WTC11 (cell line): ENCODE measurements at places on chromosomes 2 and 18. TPM values are rescaled to one million over a fixed set of nuclear protein-coding genes. Genes with fewer than 3 reads are reported as not detected.
A peak's percentile ranks its signal among the peaks of the same experiment; 100 is the strongest.

DNA sequence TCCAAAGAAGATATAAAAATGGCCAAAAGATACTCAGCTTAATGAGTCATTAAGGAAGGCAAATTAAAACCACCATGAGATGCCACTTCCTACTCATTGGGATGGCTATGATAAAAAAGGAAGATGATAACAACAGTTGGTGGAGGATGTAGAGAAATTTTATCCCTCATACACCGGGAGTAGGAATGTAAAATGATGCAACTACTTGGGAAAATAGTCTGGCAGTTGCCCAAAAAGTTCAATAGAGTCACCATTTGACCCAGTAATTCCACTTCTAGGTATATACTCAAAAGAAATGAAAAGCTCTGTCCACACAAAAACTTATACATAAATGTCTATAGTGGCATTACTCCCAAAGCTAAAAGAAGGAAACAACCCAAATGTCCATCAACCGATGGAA is 10.1 kb upstream of the SULT1C2 start:
- H3K4me3 ChIP-seq: no peak overlapping the region
- no peak for DNase-seq
- H3K27me3 ChIP-seq: no peaks in the 10 kb centered on the region
- no peak overlapping the region for H3K27ac ChIP-seq

DNA sequence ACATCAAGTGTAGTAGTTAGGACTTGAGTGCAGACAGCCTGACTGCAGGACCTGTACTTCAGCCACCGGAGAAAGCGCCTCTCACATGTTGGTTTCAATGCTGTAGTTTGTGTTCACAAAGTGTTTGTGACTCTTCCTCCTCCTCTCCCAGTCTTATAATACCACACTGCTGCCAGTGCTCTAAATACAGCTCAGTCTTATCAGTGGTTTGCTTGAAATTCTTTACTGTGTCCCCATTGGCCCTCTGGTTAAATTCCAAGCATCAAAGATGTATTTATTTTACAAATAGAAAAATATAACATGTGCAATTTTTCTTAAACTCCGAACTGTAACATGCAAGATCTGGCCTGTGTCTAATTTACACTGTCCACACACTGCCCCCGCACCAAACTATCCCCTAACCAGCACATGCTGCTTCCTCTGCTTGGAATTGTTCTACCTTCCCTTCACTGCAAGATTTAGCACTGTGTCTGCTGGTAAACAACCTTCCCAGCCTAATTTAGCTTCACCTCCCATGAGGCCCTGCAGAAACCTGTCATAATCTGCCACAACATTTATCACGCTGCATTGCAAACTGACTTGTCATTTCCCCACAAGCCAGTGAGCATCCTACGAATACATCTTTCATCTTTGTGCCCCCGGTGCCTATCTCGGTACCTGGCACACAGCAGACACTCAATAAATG is 77.1 kb downstream of the SUMO1 start:
- H3K36me3 ChIP-seq: no peaks in the 10 kb centered on the region
- DNase-seq: no peak
- H3K27me3 ChIP-seq: no peaks in the 10 kb centered on the region
- H3K4me1 ChIP-seq: no peaks in the 10 kb centered on the region
- H3K27ac ChIP-seq: no peak overlapping the region

Gene MRPL30
- total RNA-seq: 28.7 to 34.9 TPM (median 33.4 TPM) in 3 replicates

DNA sequence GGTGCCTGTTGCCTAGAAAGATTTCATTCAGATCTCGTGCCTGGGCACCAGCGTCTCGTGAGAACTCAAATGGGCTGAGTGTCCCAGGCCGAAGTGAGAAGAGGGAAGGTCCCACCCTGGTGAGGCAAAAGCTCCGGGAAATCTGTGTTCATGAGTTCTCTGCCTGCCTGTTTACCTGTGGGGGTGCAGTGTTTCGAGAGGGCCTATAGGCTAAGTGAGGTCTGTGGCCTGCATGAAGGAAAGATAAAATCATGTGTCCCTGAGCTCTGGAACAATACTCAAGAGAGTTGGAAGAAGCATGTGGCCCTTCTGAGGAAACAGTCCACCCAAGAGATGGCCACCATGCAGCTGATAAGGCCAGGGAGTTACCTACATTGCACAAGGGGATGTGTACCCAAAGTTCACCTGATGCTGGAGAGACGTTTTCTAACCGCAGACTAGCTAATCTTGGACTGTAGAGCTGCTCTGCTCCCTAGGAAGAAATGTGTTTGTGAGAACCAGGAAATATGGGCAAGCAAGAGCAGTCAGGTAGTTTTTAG is 63.5 kb upstream of the ST3GAL5 start:
- DNase-seq: no peak
- no peak overlapping the region for H3K4me3 ChIP-seq
- peaks cover 10% of the 10 kb centered on the region for H3K36me3 ChIP-seq
- no peak overlapping the region for H3K27ac ChIP-seq
- peaks cover 3% of the 10 kb centered on the region; the same call in 1 of the 2 replicates for H3K27me3 ChIP-seq
- H3K4me1 ChIP-seq: peaks cover 22% of the 10 kb centered on the region

GRCh38 chr2:28809927-28810326 is 707 bp upstream of the SPDYA start:
- DNase-seq: no peak
- H3K27ac ChIP-seq: no peak overlapping the region
- peak overlapping the region; percentile 57 for H3K4me3 ChIP-seq
- H3K27me3 ChIP-seq: peaks cover 45% of the 10 kb centered on the region
- H3K4me1 ChIP-seq: peaks cover 2% of the 10 kb centered on the region; the same call in 1 of the 2 replicates

- peaks cover 13% of the 10 kb centered on the region for H3K27me3 ChIP-seq
- no peak for DNase-seq
- no peak overlapping the region for H3K27ac ChIP-seq
- no peaks in the 10 kb centered on the region for H3K36me3 ChIP-seq
These were observed 42.0 kb upstream of the GPD2 start for GRCh38 chr2:156394033-156394741.

DNA sequence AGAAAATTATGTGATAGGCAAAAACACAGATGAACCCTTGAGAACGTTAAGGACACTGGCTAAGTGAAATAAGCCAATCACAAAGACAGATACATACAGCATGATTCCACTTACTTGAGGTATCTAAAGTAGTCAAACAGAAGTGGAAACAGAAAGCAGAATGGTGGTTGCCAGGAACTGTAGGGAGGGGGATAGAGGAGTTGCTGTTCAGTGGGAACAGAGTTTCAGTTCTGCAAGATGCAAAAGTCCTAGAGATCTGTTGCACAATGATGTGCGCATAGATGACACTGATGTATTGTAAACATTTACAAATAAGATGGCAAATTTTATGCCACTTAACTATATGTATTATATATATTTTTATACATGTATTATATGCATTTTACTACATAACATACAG is 59.7 kb downstream of the POLE4 start:
- peaks cover 8% of the 10 kb centered on the region; the same call in 1 of the 2 replicates for H3K4me1 ChIP-seq
- H3K27ac ChIP-seq: no peak overlapping the region
- DNase-seq: no peak
- H3K4me3 ChIP-seq: no peak overlapping the region
- H3K36me3 ChIP-seq: no peaks in the 10 kb centered on the region
- H3K27me3 ChIP-seq: no peaks in the 10 kb centered on the region

DNA sequence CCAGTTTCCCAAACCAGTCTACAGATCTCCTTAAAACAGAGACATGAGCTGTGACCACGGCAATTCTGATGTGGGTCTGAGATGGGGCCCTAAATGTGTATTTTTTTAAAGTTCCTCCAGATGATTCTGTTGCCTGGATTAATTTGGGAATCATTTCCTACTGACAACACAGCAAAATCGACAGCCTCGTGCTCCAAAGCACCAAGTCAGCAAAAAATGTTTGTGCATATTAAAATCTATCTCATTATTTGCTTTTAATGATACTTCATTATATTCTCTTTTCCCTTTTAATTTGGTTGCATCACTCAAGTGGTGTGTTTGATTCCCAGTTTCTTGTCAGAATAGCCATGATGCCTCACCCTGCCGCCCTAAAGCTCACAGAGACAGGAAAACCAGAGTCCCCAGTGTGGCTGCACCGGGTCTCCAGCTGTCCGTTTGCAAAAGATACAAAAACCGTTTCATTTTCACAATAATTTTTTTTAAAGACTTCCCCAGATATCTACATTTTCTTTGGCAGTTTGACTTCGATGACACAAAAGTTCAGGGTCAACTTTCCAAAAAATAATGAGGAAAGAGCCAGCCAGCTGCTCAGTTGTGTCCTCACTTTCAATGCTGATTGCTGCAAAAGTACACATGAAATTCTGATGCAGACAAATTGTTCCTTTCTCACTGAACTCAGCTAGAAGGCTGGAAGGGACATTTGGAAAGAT is 443.2 kb upstream of the ID2 start:
- DNase-seq: no peak
- peaks cover 5% of the 10 kb centered on the region for H3K27me3 ChIP-seq
- peak overlapping the region; percentile 33 for H3K27ac ChIP-seq

Gene NOP58
- 124 to 136 TPM (median 129 TPM) in 3 replicates for total RNA-seq

Gene EN1
- not detected in 3 replicates for total RNA-seq

DNA sequence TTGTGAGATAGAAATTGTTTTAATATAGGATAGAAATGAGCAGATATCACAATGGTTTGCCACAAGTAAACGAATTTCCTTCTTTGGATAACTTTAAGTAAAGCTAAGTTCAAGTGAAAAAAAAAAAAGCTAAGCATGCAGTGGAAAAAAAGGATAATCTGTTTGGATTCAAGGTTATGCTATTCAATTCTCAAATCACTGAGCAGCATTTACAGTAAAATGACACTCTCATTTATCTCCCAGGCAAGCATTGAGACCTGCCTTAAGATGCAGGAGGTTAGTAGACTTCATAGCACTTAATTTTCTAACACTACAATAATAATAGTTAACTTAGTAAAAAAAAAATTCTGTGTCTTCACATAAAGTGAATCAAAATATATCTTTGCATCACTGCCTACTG is 351.3 kb downstream of the NRXN1 start:
- no peak overlapping the region for H3K27ac ChIP-seq
- H3K36me3 ChIP-seq: peaks cover 2% of the 10 kb centered on the region
- no peaks in the 10 kb centered on the region for H3K4me1 ChIP-seq
- DNase-seq: no peak
- H3K4me3 ChIP-seq: no peak overlapping the region

- H3K4me3 ChIP-seq: no peak overlapping the region
- no peak overlapping the region for H3K27ac ChIP-seq
- H3K27me3 ChIP-seq: no peaks in the 10 kb centered on the region
- no peaks in the 10 kb centered on the region for H3K36me3 ChIP-seq
- DNase-seq: no peak
These were observed 849.1 kb upstream of the CHAC2 start for GRCh38 chr2:52918551-52918950.

DNA sequence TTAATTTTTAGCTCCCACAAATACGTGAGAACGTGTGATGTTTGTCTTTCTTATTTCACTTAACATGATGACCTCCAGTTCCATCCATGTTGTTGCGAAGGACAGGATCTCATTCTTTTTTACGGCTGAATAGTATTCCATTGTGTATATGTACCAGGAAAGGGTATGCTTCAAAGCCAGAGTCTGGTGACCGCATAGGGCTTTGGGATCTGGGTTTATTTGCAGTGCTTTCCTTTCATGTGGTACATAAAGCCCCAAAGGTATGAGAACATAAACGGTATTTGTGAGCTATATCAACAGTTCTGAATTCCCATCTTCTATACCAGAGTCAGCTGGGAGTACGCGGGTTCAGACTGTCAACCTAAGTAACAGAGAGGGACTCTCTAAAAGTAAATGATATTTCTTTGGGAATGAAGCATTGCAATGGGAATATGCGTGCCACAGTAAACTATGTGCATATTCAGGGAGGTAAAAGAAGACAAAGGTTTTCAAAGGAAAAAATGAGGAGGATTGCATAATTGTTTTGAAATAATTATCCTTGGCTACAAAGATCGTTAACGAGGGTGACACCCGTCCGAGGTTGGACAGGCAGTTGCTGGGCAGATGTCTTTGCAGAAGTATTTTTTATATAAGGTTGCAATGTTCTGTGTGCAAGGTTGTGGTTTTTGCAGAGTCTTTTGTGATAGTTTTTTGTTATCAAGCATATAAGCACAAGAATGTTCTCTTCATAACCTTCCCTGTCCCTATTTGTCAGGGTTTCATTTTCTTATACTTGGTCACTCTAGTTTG is 24.4 kb downstream of the CRYGD start:
- no peak overlapping the region for H3K4me3 ChIP-seq
- H3K27ac ChIP-seq: no peak overlapping the region
- H3K27me3 ChIP-seq: no peaks in the 10 kb centered on the region
- no peak for DNase-seq

Gene TEKT4
- total RNA-seq: 0.18 TPM in 1 of 3 replicates, not detected in the others

GRCh38 chr2:127392828-127393578 is 5.2 kb upstream of the MAP3K2 start:
- 0 out of 2 replicates have a peak, but pooled peaks cover 2% of the 10 kb centered on the region for H3K36me3 ChIP-seq
- H3K27ac ChIP-seq: no peak overlapping the region
- DNase-seq: no peak
- H3K4me3 ChIP-seq: no peak overlapping the region
- H3K4me1 ChIP-seq: peaks cover 12% of the 10 kb centered on the region

Gene DNAJC5G
- total RNA-seq: 0.18 to 0.44 TPM (median 0.34 TPM) in 3 replicates
